ENCODE measurements at places on chromosomes 12 and 14.

- no peak for DNase-seq
Observed at GRCh38 chr14:103247169-103247606, 86.8 kb upstream of the EIF5 start.

GRCh38 chr14:38874721-38875120, 228.3 kb downstream of the SEC23A start:
- DNase-seq, result no peak

DNA sequence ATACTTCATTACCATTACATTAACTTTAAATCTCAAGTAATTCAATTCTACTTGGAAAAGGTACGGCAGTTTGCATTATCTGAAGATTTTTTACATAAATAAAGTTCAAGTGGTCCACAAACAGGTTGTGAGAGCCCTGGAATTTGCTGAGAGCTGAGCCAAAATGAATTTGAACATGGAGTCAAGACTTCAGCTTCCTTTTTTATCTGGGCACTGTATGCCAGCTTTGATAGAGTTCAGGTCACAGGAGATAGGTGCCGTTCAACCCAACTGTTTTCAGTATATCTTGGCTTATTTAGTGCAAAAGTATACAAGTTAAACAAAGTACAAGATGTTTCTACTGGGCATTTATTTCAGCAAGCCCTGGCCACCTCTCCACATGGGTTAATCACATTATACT, 28.8 kb downstream of the HNRNPC start:
- no peak for DNase-seq

GRCh38 chr14:24226473-24226872, 5.7 kb downstream of the NEDD8 start:
- DNase-seq, result no peak

GRCh38 chr14:105363847-105364708, 34.3 kb upstream of the TEX22 start:
- DNase-seq, result no peak

DNA sequence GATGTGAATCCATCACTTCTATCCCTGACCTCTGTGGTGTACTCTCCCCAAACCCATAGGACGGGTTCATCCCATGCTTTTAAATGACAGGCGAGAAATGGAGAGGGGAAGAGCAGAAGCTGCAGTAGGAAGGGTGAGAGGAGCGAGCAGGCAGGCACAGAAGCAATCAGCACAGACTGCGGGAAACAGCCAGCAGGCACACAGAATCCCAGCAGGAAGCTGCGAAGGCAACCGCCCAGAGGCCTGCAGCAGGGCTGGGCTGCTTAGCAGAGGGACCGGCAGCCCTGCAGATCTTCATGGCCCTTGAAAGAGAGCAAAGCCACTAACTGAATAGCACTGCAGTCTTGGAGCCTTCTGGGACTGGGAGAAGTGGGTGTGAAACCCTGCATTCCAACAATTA, 287.0 kb upstream of the FKBP4 start:
- no peak for DNase-seq

DNA sequence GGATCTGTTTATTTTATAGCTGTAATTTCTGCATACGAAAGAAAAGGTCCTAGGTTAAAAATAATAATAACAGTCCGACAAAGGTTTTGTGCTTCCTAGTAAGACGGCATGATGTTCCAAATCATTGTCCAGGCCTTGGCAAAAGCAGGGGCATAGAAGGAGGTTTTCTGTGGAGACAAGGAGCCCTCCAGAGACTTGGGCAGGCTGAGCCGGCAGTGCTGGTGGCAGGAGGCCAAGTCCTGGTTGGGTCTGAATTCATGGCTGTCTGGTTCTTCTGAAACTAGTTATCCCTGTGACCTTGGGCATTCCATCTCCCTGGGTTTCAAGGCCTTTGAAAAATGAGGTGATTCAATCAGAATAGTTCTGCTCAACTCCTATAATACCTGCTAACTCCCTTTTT, 44.0 kb downstream of the KCNK13 start:
- DNase-seq, result no peak

GRCh38 chr14:42299692-42300091, 693.0 kb downstream of the LRFN5 start:
- DNase-seq, result no peak

DNA sequence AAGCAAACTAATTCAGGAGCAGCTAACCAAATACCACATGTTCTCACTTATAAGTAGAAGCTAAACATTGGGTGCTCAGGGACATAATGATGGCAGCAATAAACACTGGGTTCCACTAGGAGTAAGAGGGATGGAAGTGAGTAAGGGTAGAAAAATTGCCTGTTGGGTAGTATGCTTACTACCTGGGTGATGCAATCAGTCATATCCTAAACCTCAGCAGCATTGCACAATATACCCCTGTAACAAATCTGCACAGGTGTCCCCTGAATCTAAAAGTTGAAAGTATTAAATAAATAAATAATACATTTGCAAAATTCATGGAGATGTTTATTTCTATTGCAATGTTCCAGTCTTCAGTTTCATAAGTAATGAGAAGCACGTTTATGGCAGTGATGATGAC, 409.8 kb upstream of the FOXG1 start:
- DNase-seq, result no peak

DNA sequence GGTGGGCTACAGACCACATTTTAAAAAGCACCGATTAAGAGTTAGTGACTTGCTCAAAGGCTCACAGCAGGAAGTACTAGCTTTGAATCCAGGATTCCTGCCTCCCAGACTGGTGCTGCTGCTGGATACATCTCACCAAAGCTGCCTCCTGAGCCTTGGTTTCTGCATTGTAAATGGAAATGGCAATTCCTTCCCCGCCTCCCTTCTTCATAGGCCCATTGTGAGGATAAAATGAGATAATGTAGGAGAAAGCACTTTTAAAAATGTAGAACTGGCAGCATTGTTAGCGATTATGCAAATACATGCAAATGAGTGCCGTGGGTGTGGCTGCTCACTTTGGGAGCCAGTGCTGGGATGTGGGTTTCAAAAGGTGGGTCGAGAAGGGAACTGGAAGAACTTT, 15.4 kb downstream of the PDE1B start:
- DNase-seq, result no peak

DNA sequence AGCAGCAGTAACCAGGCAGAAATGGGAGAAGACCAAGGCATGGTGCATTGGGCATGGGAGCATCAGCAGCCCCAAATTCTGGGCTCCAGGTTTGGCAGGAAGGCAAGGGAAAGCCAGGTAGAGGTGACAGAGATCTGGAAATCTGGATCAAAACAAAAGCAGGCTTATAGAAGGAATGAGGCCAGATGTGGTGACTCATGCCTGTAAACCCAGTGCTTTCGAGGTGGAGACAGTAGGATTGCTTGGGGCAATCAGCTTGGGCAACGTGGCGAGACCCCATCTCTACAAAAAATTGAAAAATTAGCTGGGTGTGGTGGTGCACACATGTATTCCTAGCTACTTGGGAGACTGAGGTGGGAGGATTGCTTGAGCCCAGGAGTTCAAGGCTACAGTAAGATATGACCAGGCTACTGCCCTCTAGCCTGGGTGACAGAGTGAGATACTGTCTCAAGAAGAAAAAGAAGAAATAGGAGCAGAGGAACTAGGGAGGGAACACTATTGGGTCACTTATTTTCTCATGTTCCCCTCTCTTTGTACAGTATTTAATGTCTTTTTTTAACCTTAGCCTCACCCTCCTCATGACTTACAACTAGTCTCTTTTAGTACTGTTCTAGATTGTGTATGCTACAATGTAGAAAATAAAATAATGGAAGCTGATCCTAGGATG, 25.1 kb downstream of the SLC4A8 start:
- no peak for DNase-seq

- DNase-seq, result peak; percentile 1
Observed at GRCh38 chr14:105863296-105864108, 337.1 kb downstream of the TMEM121 start.

- no peak for DNase-seq
Observed at GRCh38 chr14:61116369-61116768, 135.3 kb downstream of the SLC38A6 start.

GRCh38 chr14:85483037-85483436, 46.9 kb upstream of the FLRT2 start:
- no peak for DNase-seq

DNA sequence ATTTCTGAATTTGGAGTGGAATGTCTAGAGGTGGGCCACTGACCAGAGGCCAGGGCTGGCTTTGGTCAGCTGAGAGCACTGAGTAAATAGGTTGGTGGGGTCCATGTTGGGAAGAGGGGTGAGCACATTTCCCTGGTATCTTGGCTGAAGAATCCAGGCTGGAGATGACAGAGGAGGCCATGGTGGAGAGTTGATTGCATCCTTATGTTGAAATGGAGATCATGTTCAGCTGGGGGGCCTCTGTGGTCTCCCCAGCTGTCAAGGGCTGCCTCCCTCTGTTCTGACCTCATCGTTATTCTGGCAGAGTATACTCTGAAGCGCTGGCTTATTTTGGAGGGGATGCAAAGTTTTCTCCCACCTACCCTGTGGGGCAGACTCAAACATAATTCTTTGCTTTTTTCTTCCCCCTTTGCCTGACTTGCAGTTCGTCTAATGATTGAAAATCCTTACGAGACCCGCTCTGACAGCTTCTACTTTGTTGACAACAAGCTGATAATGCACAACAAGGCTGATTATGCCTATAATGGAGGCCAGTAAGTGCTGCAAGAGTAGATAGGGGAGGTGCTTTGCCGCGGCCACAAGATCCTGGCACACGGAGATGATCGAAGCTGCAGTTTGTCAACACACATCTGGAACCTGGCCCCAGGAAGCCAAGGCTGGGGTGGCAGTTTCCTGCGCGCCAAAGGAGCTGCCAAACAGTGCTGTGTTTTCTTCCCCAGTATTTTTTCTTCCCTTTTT, 6.0 kb upstream of the ACADS start:
- no peak for DNase-seq

GRCh38 chr12:66061076-66061475, 69.5 kb downstream of the LLPH start:
- DNase-seq, result no peak

- no peak for DNase-seq
Observed at GRCh38 chr12:111027431-111027830, 107.1 kb upstream of the MYL2 start.

GRCh38 chr12:115749071-115749841, 528.2 kb downstream of the MED13L start:
- no peak for DNase-seq

- no peak for DNase-seq
Observed at GRCh38 chr12:101655393-101655792, 42.0 kb upstream of the CHPT1 start.

Data from GM13976 (cell line).